ENCODE measurements at places on chromosomes 7 and 10. TPM values are rescaled to one million over a fixed set of nuclear protein-coding genes. Genes with fewer than 3 reads are reported as not detected.

GIMAP1 gene
- total RNA-seq = 14.4 TPM

CDHR1 gene
- not detected for total RNA-seq

HOXA1 gene
- 1.6 TPM for total RNA-seq

PRRT4 gene
- total RNA-seq = not detected

PIK3AP1 gene
- 0.33 TPM for total RNA-seq

UNCX gene
- total RNA-seq = not detected

NCF1 gene
- not detected for total RNA-seq

NEUROG3 gene
- total RNA-seq = not detected

PRKG1 gene
- 2.0 TPM for total RNA-seq

ARHGEF35 gene
- total RNA-seq = 0.19 TPM

LRRC18 gene
- total RNA-seq = not detected

CARD11 gene
- total RNA-seq = 3.5 TPM

SERPINE1 gene
- 2,259 TPM for total RNA-seq

MMD2 gene
- total RNA-seq = not detected

LRRC17 gene
- total RNA-seq = 16.3 TPM

C7orf57 gene
- not detected for total RNA-seq

INA gene
- 0.33 TPM for total RNA-seq

HOXA5 gene
- 13.6 TPM for total RNA-seq

SORBS1 gene
- total RNA-seq = 1.1 TPM

EPO gene
- total RNA-seq = not detected

BAMBI gene
- total RNA-seq = 1.9 TPM

TMEM270 gene
- not detected for total RNA-seq

IGFBP3 gene
- 13.7 TPM for total RNA-seq

LUC7L2 gene
- total RNA-seq = 60.4 TPM

EN2 gene
- total RNA-seq = not detected

CASP2 gene
- 21.6 TPM for total RNA-seq

SGCE gene
- 59.4 TPM for total RNA-seq

CLCN1 gene
- total RNA-seq = not detected

GNG11 gene
- total RNA-seq = 284 TPM

HOXA4 gene
- total RNA-seq = 1.6 TPM

ITIH5 gene
- total RNA-seq = not detected

SPAM1 gene
- not detected for total RNA-seq

PHYHIPL gene
- not detected for total RNA-seq

MKRN1 gene
- 41.5 TPM for total RNA-seq

RNF133 gene
- 0.98 TPM for total RNA-seq

TM9SF3 gene
- 113 TPM for total RNA-seq

DGKB gene
- total RNA-seq = not detected

HMX2 gene
- total RNA-seq = not detected

HGF gene
- total RNA-seq = 2.3 TPM

ZNF518A gene
- total RNA-seq = 14.7 TPM

ANKRD30A gene
- not detected for total RNA-seq

NKX2-3 gene
- not detected for total RNA-seq

TMED4 gene
- total RNA-seq = 87.9 TPM

ZNF777 gene
- total RNA-seq = 9.4 TPM

PTPRN2 gene
- 1.4 TPM for total RNA-seq

EVX1 gene
- total RNA-seq = not detected

PIK3CG gene
- total RNA-seq = 17.3 TPM

IPMK gene
- total RNA-seq = 14.9 TPM

SNX10 gene
- total RNA-seq = 0.65 TPM

SP8 gene
- total RNA-seq = not detected

CLDN4 gene
- under 0.01 TPM for total RNA-seq

COL28A1 gene
- total RNA-seq = not detected

SPDYE6 gene
- 0.33 TPM for total RNA-seq

SFXN4 gene
- total RNA-seq = 14.4 TPM

TUBAL3 gene
- 1.3 TPM for total RNA-seq

Data from vein endothelial cell (primary cell).